ENCODE measurements at places on chromosomes 5 and 9.

- DNase-seq: no peak
These were observed 216.8 kb upstream of the PIK3R1 start for GRCh38 chr5:67998709-67999261.

GRCh38 chr9:116312221-116312620 lies 158.6 kb downstream of the PAPPA start:
- DNase-seq: no peak

DNA sequence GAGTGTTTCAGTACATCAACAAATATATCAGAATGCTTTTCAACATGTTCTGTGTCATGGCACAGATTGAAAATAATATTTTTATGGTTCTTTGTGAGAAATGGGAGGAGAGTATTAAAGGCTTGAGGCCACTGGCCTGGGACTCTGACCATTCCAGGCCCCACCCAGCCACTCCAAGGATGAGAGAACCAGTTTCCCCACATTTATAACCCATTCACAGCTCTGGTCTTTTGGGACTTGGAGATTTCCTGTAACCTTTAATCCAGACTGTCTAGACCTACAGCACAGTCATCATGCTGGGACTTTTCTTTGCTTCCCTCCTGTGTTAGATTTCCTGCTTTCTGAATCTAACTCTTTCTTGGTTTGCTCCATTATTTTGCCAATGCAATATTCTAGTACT lies 389.6 kb downstream of the KIAA0825 start:
- no peak for DNase-seq

DNA sequence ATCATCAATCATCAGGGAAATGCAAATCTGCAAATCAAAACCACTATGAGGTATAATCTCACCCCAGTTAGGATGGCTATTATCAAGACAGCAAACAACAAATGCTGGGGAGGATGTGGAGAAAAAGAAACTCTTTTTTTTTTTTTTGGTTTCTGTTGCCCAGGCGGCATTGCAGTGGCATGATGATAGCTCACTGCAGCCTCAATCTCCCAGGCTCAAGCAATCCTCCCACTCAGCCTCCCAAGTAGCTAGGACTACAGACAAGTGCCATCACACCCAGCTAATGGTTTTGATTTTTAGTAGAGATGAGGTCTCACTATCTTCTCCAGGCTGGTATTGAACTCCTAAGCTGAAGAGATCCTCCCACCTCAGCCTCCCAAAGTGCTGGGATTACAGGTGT lies 5.4 kb upstream of the CNTRL start:
- no peak for DNase-seq

GRCh38 chr9:128629852-128630545 lies 26.6 kb downstream of the DYNC2I2 start:
- no peak for DNase-seq

DNA sequence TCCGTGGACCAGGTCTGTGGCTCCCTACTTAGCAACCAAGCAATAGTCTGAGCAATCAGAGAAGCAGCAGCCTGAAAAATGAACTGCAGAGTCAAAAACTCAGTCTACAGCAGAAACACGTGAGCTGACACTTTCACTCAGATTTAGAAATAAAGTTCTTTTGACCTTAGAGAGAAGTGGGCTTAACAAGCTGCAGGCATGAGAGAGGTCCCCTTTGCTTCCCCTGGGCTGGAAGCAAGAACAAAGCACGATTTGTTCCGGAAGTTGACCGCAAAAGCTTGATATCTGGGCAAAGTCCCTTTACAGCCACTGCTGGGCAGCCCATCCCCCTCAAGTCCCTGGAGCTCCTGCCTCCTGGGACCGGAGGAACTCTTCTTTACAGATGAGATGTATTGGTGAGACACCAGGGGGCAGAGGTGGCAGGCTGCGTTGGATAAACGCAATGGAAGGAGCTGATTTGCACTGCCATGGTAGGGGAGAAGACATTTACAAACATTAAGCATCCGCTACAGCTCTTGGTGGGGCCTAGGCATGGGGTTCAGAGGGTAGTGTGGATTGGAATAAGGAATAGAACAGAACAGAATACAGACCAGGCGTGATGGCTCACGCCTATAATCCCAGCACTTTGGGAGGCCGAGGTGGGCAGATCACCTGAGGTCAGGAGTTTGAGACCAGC lies 5.8 kb upstream of the SOWAHA start:
- DNase-seq: no peak

DNA sequence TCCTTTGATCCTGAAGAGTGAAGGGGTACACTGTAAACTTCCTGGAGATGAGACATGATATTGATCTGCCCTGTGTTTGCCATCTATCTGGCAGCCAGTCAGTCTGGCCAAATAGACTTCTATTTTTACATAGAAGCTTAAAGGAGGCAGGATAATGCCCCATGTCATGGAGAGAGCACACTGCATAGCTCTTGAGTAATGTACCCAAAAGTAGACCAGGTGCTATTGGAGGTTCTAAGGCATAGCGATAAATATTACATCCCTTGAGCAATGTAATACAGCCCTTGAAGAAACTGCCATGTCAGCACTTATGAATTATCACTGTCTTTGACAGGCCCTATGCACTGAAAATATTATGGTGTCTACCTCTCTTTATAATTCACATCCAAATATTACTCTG lies 131.8 kb downstream of the GHR start:
- no peak for DNase-seq

DNA sequence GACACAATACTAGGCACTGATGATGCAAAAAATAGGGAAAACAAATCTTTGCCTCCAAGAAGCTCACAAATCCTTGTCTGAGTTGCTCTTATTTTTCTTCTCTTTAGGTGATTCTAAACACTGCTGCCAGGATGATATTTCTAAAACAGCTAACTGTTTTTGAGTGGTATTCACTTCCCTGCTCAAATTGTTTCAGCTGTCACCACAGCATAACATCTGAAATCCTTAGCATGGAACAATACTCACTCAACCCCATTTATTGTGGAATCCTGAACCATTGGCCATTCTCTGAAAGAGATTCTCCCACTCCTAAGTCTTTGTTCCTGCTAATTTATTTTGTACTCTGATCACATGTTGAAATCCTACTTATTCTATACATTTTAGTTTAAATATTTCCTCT lies 4.8 kb upstream of the SHOC1 start:
- no peak for DNase-seq

DNA sequence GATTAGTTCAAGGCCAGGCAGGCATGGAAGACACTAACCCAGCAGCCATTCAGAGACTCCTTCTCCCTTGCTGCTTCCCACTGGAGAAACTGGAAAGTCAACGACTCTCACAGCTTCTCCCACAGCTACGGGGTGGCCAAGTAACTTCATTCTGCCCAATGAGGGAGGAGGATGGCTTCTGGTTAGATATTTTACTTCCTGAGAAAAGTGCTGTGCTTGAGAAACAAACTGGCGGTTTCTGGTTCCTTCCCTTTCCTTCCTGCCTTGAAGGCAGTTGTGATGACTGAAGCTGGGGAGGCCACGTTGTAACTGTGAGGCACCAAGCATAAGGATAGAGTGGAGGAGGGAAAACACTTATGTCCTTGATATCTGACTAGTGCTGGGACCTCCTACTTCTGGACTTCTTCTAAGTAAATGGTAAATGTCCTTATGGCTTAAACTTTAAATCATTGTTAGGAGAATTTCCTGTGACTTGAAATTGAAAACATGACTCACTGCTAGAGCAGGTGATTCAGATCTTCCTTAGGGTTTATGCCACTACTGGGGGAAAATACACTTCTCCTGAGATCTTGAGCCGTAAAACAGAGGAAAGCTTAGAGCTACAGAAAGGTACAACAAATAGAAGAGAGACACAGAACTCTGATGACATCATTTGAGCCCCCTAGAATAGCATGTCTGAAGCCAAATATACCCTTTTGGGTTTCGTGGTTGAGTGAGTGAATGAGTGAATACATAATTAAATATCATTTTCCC lies 3.1 kb upstream of the GNPDA1 start:
- DNase-seq: no peak

DNA sequence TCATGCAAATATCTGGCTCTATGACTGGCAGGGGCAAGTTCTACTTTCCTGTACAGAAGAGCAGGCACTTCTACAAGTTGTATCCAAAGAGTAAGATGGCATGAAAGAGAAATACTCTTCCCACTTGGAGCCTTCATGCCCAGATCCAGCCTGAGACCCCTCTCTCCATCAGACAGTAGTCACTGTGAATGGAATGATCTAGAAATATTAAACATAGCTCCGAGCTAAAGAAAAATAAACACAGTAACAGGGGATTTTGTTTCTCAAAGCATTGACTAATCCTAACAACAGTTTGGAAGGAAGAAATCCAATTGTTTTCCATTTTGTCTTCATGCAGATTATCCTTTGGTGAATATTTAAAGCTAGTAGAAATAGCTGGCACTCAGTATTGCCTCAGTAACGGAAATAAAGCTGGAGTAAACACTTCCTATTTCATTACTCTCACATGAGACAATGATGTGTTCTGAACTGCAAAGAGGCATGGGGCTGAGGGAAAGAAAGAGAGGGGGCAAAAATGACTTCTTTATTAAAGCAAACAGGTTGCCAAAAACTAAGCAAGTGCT lies 100.0 kb downstream of the SEMA5A start:
- DNase-seq: no peak
